ENCODE measurements at places on chromosomes 16 and 17.

- peaks cover 22% of the 10 kb centered on the region for H3K4me1 ChIP-seq
- H3K4me3 ChIP-seq, result no peak overlapping the region
- no peak for DNase-seq
- no peak overlapping the region for H3K27ac ChIP-seq
- no peaks in the 10 kb centered on the region for H3K36me3 ChIP-seq
Observed at GRCh38 chr17:76199469-76199868, 40.8 kb downstream of the RNF157 start.

GRCh38 chr16:56506941-56507340 lies 12.9 kb downstream of the BBS2 start:
- H3K36me3 ChIP-seq, result peaks cover 34% of the 10 kb centered on the region
- no peak overlapping the region for H3K27ac ChIP-seq
- DNase-seq, result no peak

DNA sequence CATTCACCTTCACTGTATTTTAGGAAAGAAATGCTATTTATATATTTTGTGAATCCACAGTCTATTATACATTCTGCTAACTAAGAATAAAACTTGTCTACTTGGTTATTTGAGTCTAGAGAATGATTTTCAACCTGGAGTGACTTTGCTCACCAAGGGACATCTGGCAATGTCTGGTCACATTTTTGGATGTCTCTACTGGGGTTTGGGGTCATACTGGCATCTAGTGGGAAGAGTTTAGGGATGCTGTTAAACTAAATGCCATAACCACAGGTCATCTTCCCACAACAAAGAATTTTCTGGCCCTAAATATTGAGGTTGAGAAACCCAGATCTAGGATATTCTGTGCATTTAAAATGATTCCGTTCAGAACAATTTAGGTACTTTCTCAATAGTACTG lies 26.0 kb downstream of the KCNJ16 start:
- no peaks in the 10 kb centered on the region for H3K4me1 ChIP-seq
- no peak overlapping the region for H3K27ac ChIP-seq
- no peaks in the 10 kb centered on the region for H3K36me3 ChIP-seq
- H3K27me3 ChIP-seq, result no peaks in the 10 kb centered on the region

- peak overlapping the region; percentile 47 for H3K27ac ChIP-seq
- no peaks in the 10 kb centered on the region for H3K36me3 ChIP-seq
- H3K27me3 ChIP-seq, result no peaks in the 10 kb centered on the region
- H3K4me3 ChIP-seq, result peak overlapping the region; percentile 47
- DNase-seq, result peak; percentile 68
Observed at GRCh38 chr17:1203111-1203966, 23.6 kb upstream of the ABR start.

DNA sequence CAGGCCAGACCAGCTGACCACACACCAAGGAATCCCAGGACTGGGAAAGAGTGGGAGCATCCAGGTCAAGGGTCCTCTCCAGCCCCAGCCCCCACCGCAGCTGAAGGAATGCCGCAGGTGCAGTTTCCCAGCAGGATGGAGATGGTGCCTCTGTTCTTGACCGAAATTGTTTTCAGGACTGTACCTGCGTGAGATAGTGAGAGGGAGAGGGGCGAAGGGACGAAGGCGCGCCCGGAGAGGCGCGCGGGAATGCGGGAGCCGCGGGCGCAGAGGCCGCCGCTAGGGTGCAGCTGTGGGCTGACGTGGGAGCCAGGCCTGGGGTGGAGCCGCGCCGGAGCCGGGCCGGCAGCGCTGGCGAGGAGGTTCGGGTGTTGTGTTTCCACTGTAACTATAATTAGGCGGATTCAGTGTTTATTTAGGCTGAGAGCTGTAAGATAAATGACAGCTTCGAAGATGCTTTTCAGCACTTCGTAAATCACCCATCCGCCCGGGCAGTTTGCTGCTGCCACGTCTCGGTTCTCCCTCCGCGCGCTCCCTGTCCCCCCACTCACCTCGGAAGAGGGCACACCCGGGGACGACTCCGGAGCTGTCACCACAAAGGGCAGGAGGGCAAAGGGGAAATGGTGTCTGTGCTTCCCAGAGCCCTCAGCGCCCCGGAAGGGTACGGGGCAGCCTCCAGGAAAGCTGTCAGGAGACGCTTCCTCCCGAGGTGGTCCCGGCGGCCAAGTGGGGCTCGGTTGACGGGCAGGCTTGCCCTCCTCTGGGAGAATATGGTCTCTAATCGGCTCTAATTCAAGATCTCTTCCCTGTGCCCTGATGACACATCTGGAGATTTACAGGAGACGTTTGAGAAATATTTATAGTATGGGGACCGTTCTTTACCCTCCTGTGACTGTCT lies 38.2 kb downstream of the HOXB1 start:
- peak overlapping the region; percentile 16 for H3K4me3 ChIP-seq
- H3K27me3 ChIP-seq, result peaks cover 13% of the 10 kb centered on the region
- DNase-seq, result peak; percentile 92
- H3K36me3 ChIP-seq, result no peaks in the 10 kb centered on the region

DNA sequence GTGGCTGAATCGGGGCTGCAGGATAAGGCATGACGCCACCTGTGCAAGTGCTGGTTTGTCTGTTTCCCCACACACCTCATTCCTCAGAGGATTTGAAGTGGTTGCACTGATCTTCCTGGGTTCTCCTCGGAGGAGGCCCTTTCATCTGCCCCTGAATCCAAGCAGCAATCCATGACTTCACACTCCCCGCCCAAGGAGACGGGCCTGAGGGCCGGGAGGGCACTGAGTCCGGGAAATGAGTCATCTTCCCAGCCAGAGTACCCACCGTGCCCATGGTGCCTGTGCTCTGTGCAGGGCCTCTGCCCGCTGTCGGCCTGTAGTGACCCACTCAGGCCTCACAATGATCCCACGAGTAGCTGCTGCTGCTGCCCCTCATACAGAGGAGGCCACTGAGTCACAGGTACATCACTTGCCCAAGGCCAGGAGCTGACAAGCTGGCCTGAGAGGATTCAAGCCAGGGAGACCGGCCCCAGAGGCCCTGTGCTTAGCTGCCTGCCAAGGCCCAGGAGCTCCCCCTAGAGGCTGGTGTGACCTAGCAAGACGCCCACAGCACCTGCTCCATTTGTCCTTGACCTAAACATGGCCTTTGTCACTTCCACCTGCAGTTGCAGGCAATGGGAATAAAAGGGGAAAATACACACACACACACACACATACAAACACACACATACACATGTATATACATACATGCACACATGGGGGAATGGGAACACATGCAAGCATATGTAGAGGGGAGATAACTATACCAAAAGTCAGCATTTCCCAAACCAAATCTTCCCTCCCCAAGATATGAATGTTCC lies 240.0 kb downstream of the C16orf95 start:
- H3K36me3 ChIP-seq, result no peaks in the 10 kb centered on the region
- H3K4me3 ChIP-seq, result no peak overlapping the region
- no peaks in the 10 kb centered on the region for H3K4me1 ChIP-seq
- DNase-seq, result peak; percentile 74
- no peak overlapping the region for H3K27ac ChIP-seq

GRCh38 chr17:68559316-68559715 lies 41.9 kb downstream of the FAM20A start:
- peaks cover 9% of the 10 kb centered on the region for H3K4me1 ChIP-seq
- no peaks in the 10 kb centered on the region for H3K36me3 ChIP-seq
- H3K27ac ChIP-seq, result no peak overlapping the region
- no peak for DNase-seq
- no peak overlapping the region for H3K4me3 ChIP-seq

DNA sequence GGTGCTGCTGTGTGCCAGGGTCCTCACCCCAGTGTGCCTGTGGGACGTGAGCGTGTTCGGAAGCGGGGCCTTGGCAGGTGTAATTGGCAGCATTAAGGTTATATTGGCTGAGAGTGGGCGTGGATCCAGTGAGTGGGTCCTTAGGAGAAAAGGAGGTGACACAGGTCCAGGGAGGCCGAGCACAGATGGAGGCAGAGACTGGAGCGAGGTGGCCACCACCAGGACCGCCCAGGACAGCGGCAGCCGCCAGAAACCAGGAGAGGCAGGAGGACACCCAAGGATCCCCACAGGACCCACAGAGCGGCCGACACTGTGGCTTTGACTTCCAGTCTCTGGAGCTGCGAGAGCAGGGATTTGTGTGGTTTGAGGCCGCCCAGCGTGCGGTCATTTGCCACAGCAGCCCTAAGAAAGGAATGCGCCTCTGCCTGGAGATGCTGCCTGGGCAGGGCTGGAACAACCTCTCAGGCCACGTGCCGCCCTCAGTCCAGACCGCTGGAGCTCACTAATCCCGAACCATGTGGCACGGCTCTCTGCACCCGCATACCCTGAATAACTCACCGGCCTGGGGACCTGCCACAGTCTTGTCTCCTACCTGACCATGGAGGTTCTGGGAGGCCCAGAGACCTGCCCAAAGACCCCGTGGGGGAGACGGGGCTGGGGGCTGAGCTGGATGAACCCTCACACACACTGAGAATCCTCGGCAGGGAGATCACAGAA lies 45.4 kb downstream of the SOX8 start:
- no peak overlapping the region for H3K4me3 ChIP-seq
- no peaks in the 10 kb centered on the region for H3K36me3 ChIP-seq
- H3K27ac ChIP-seq, result no peak overlapping the region
- peaks cover 4% of the 10 kb centered on the region for H3K27me3 ChIP-seq
- H3K4me1 ChIP-seq, result no peaks in the 10 kb centered on the region

DNA sequence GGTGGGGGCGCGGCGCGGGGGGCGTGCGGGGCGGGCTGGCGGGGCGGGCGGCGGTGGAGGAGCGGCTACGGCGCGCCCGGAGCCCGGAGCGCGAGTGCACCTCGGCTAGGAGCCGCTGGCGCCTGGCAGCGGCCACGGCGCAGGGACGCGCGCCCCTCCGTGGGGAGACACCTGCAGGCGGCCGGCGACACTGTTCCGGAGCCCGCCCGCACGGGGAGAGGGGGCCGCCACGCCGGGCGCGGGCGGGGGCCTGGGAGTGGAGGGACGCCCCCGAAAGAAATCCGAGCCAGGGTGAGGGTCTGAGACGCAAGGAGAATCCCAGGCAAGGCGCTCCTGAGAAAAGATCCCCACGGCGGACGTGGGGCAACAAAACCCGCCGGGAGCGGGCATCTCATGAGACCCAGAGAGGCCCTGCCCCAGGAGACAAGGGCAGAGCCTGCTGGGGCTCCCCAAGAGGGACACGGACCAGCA lies at the start of gene GSG1L:
Gene GSG1L (minus strand): TSS at position 124 of the 471 bp plus-strand sequence. CDS start 290 bp downstream, outside the sequence.
- peak; percentile 40 for DNase-seq
- H3K27ac ChIP-seq, result no peak within 1 kb of the TSS
- peaks cover 14% of the 10 kb centered on the region for H3K4me1 ChIP-seq
- peaks cover 34% of the 10 kb centered on the region for H3K27me3 ChIP-seq
- no peaks in the 10 kb centered on the region for H3K36me3 ChIP-seq
- peak within 1 kb of the TSS; percentile 32 for H3K4me3 ChIP-seq

- peak; percentile 59 for DNase-seq
- no peak overlapping the region for H3K4me3 ChIP-seq
- H3K36me3 ChIP-seq, result no peaks in the 10 kb centered on the region
- peaks cover 31% of the 10 kb centered on the region for H3K4me1 ChIP-seq
Observed at GRCh38 chr16:583815-584591, 5.9 kb upstream of the RAB40C start.

GRCh38 chr16:4663465-4663776 lies 29.9 kb upstream of the NUDT16L1 start:
- no peak for DNase-seq
- peak overlapping the region; percentile 65 for H3K27ac ChIP-seq
- H3K4me1 ChIP-seq, result peaks cover 56% of the 10 kb centered on the region
- H3K4me3 ChIP-seq, result no peak overlapping the region
- H3K27me3 ChIP-seq, result no peaks in the 10 kb centered on the region

- H3K27ac ChIP-seq, result peak overlapping the region; percentile 70
- DNase-seq, result peak; percentile 73
- no peaks in the 10 kb centered on the region for H3K36me3 ChIP-seq
- no peaks in the 10 kb centered on the region for H3K27me3 ChIP-seq
- peaks cover 44% of the 10 kb centered on the region for H3K4me1 ChIP-seq
Observed at GRCh38 chr17:29835435-29836351, 94.3 kb downstream of the SSH2 start.

- no peak for DNase-seq
- H3K27ac ChIP-seq, result peak overlapping the region; percentile 30
- peaks cover 38% of the 10 kb centered on the region for H3K36me3 ChIP-seq
- H3K27me3 ChIP-seq, result no peaks in the 10 kb centered on the region
Observed at GRCh38 chr17:75632428-75632827, 806 bp upstream of the SMIM5 start.

- no peaks in the 10 kb centered on the region for H3K36me3 ChIP-seq
- H3K27ac ChIP-seq, result no peak overlapping the region
- H3K4me1 ChIP-seq, result no peaks in the 10 kb centered on the region
Observed at GRCh38 chr17:56570199-56570598, 23.3 kb upstream of the NOG start.

DNA sequence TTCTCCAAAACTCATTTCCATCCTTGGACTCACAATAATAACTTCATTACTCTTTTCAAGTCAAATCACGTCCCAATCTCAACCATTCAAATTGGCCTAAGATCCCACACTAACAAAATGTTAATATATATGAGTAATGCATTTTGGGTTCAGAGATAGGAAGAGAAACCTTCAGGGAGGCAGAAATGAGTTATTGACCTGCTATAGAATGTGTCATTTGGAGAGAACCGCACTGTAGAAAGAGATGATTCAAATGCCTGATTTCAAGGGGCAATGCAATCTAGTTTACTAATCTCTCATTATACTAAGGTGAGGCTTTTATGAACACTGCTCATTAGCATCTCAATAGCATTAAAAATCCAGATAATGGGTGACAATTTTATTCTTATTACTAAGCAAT lies 1595.0 kb upstream of the GOT2 start:
- DNase-seq, result no peak
- H3K4me3 ChIP-seq, result no peak overlapping the region
- no peak overlapping the region for H3K27ac ChIP-seq
- no peaks in the 10 kb centered on the region for H3K4me1 ChIP-seq
- no peaks in the 10 kb centered on the region for H3K36me3 ChIP-seq
- H3K27me3 ChIP-seq, result no peaks in the 10 kb centered on the region

DNA sequence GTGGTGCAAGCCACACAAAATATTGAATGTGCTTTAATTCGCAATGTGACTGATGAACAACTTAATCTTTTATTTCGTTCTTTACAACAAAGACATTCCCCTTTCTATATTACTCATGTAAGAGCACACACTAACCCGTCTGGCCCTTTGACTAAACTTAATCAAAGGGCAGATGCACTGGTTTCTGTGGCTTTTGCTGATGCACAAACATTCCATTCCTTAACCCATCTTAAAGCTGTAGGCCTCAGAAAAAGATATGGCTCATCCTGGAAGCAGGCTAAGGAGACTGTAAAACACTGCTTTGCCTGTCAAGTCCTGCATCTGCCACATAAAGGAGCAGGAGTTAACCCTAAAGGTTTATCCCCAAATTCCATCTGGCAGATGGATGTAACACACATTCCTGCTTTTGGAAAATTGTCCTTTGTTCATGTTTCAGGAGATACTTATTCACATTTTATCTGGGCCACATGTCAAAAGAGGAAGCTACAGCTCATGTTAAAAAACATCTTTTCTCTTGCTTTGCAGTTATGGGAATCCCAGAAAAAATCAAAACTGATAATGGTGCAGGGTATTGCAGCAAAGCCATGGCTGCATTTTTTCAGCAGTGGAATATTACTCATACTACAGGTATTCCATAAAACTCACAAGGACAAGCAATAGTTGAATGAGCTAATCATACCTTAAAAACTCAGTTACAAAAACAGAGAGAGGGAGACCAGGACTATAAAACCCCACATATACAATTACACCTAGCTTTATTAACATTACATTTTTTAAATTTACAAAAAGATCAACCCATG lies 137.2 kb downstream of the AHSP start:
- no peaks in the 10 kb centered on the region for H3K27me3 ChIP-seq
- DNase-seq, result no peak
- H3K27ac ChIP-seq, result no peak overlapping the region
- H3K36me3 ChIP-seq, result no peaks in the 10 kb centered on the region
